ENCODE measurements at places on chromosomes 7 and 10.

- DNase-seq = no peak
These were observed 15.9 kb upstream of the CD36 start for GRCh38 chr7:80622541-80622940.

- no peak for DNase-seq
These were observed 370 bp downstream of the TMEM60 start for GRCh38 chr7:77797734-77798393.

DNA sequence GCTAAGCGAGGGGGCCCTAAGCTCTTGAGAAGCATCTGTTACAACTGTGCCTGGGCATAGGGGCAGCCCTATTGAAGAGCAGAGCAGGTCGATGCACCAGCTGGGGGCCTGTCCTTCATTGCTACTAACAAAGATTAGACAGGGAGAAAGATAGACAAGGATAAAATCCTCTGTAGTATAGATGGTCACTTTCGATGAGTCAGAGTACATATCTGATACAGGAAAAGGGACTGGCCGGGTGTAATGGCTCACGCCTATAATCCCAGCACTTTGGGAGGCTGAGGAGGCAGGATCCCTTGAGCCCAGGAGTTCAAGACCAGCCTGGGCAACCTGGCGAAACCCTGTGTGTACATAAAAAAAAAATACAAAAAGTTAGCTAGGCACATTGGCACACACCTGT lies 13.6 kb downstream of the OPTN start:
- DNase-seq = no peak

DNA sequence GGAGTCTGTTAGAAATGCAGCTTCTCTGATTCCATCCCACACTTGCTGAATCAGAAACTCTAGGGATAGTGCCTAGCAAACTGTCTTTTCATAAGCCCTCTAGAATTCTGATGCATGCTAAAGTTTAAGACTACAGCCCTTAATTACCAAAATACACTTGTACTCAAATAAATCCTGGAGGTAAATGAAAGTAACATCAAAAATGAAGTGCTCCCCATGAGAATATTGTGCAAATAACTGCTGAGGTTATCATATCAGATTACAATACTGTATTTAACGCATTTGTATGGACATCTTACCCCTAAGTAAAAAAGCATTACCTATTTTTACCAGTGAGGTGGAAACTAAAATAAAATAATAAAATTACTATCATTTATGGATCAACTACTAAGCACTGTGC lies 104.7 kb downstream of the CHCHD3 start:
- no peak for DNase-seq

DNA sequence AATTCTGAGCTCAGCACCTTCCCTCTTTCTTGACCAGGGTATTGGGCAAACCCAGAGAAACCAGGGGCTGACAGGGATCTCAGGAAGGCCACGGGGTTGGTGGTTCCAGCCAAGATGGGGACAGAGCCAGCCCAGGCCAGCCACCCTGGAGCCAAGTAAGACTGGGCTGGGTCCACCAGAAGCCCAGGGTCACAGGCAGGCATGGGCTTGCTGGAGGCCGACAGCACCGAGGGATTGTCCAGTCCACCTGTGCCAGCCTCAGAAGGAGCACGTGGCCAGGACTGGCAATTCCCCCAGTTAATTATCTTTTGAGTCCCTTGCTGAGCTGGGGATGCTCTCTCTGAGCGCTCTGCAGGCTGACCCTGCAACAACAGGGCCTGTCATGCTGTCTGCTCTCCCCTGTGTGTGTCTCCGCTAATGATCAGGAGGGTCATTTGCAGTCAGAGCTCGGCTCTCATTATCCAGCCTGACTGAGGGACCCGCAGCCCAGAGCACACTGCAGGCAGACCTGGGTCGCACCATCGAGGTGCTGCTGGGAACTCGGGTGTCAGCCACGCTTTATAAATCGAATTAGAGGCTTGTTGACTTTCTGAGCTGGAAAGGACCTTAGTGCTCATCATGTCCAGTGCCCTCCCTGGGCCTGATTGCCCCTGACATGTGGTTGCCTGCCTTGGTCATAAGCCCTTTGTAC lies 69.5 kb upstream of the PPIF start:
- DNase-seq = no peak

DNA sequence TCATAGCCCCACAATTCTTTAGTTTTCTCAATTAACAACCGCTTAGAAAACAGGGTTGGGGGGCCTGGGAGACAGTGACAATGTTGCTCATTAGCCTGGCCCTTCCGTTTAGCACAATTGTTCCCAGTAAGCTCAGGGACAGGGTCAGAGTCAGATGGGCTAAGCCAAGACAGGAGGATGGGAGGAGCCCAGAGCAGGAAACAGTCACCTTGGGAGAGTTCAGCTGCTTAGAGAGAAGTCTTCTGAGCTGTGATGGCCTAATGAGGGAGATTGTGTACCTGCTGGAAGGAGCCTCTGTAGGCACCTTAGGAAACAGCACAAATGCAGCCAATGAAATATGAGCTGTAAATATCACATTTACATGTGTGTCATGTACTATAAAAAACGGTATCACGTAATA lies 35.9 kb downstream of the SVOPL start:
- no peak for DNase-seq

All from mesothelial cell of epicardium (in vitro differentiated cells).